Fibroblast of skin of back (primary cell): ENCODE measurements at places on chromosomes 3 and 15.

GRCh38 chr15:25967116-25967515 lies 104.0 kb upstream of the ATP10A start:
- peak; percentile 64 for DNase-seq

DNA sequence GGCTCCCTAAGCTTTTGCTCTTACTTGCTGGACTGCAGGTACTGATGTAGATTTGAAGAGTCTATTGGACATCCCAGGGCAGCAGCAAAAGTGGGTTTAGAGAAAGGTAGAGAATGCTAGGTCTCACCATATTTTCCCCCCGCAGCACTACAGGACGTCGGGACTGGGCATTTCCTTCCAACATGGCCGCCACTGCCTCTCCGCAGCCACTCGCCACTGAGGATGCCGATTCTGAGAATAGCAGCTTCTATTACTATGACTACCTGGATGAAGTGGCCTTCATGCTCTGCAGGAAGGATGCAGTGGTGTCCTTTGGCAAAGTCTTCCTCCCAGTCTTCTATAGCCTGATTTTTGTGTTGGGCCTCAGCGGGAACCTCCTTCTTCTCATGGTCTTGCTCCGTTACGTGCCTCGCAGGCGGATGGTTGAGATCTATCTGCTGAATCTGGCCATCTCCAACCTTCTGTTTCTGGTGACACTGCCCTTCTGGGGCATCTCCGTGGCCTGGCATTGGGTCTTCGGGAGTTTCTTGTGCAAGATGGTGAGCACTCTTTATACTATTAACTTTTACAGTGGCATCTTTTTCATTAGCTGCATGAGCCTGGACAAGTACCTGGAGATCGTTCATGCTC lies 11.2 kb downstream of the CYP8B1 start:
- DNase-seq: no peak

GRCh38 chr15:29838352-29839010 lies 16.2 kb upstream of the TJP1 start:
- DNase-seq: no peak

- DNase-seq: no peak
Observed at GRCh38 chr15:99163271-99164062, 58.6 kb downstream of the SYNM start.

DNA sequence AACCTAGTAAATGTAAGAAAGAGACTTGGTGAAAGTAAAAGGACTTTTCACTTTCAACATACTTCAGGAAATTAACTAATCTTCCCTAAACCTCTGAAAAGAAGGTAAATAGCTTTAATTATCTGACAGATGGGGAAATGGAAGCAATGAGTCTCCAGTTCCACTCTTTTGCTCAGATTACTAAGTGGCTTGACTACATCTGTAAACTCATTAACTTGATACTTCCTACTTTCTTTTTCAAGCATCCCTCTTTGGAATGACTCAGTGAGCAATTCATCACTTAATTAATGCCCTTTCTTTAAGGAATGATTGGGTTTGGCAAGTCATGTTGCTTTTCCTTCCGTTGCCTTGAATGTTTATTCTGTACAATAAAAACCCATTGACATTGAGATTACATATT lies 234.2 kb downstream of the GRM7 start:
- no peak for DNase-seq

- peak; percentile 99 for DNase-seq
Observed at GRCh38 chr3:124878561-124879336, 8.4 kb downstream of the ITGB5 start.

GRCh38 chr15:64618540-64618939 lies 156.8 kb downstream of the RBPMS2 start:
- DNase-seq: no peak

- no peak for DNase-seq
Observed at GRCh38 chr3:162718697-162719096, 1222.1 kb downstream of the OTOL1 start.

DNA sequence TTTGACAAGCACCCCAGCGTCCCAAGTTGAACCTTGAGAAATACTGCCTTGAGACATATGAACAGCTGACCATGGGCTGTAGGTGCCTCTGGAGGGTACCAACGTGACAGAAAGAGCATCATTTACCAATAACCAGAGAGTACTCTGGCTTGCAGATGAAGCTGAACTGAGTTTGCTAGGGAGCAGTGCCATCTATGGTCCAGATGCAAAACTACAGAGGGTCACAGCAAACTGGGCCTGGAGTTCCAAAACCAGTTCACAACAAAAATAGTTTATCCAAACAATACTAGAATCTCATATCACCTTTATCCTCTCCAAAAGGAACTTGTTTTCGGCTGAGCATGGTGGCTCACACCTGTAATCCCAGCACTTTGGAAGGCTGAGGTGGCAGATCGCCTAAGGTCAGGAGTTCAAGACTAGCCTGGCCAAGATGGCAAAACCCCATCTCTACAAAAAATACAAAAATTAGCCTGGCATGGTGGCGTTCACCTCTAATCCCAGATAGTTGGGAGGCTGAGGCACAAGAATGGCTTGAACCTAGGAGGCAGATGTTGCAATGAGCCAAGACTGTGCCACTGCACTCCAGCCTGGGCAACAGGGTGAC lies 69.3 kb downstream of the CHAC1 start:
- DNase-seq: peak; percentile 60

DNA sequence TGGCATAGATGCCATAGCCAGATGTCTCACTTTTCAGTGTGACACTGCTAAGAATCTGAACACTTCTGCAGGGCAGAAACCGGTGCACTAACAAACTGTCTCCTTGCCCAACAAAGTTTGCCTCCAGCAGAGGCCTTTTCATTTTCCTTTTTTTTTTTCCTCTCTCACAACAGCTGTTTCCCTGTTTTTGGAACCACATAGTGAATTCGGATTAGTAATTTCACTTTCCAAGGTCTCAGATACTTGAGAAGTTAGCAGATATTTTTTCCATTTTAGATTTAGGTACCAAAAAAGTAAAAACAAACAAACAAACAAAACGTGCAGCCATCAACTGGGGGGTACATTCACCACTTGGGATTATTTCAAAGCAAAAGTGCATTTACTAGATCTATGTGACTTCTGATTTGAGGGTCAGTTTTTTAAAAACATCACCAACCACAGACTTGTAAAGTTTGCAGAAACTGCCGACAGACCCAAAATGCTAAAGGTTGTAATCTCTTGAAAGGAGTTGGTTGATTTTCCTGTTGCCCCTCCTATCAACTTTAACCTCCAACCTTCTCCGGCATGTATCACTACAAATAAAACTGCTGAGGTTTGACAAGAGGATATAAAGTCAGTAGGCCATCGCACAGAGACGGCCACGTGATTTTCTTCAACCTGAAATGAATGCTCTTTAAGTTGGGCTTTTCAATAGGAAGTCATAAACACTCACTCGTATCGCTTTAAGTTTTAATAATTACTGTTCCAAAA lies 169.1 kb downstream of the CDIN1 start:
- DNase-seq: no peak

DNA sequence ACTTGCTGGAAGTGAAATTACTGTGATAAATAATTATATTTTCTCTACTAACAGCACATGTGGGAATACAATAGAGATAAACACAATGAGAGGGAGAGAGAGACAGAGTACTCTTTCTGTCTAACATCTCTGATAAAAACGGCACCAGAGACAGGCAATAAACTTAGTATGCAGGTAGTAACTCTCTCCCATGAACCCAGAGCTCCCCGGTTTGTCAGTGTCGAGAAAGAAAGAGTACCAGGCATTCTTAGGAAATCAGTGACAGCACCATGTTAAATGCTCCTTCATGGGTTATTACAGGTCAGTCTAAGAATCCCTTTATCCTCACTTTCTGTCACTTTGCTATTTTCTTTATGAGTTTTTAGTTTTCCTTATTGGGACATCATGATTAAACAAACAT lies 110.7 kb upstream of the EPHA3 start:
- DNase-seq: no peak

DNA sequence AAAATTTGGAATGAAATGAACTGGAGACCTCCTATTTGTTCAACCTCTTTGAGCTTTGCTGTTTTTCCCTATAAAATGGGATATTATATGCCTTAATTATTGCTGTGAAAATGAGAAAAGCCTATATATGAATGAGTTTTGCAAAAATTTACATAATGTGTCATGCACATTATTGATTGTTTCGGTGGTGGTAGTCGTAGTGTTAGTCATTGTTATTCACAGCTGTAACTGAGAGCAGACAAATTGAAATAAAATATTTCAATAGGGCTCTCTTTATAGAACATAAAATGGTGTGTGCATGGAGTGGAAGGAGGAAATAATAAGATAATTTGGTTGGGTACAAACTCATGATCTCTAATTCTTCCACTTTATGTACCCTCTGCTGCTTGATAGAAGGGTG lies 153.7 kb upstream of the GADL1 start:
- no peak for DNase-seq

DNA sequence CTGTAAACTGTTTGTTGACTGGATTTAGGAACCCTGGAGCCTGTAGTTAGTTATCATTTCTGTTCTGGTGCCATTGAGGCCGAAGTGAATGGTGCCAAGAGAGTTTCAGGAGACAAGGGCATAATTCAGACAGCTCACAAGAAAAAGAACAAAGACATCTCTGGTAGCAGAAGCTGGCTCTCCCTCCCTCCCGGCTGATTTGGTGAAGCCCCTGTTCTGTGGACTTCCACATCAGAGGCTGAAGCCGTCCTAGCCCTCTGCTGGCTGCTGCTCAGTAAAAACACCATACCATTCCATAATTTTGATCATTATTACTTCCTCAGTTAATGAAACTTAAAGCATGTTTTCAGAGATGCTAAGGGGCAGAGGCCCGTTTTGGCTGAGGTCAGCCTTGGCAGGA lies 381.2 kb upstream of the WNT5A start:
- DNase-seq: no peak

DNA sequence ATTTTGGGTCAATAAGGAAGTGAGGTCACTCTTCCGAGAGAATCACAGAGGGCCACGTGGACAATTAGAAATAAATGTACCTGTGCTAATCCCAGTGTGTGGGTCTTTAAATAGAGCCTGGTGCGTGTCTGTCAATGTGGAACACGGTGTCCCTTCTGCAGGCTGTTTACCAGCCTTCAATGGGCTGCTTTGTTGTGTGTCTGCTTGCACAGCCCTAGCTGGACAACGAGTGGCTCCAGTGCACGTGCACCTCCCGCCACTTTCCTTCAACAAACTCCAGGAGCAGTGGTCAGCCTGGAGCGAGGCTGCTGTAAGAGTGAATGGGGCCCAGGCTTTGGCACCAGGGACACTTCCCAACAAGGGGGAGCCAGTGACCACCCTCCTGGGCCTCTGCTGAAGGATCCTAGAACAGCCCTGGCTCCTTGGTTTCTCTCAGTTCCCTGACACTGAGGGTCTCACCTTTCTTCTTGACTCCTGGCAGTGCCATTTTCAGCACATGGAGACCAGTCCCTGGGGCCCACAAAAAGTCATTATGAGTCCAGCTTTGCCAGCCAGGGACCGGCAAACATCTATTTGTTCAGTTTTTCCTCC lies 76.1 kb downstream of the ISG20 start:
- no peak for DNase-seq

- DNase-seq: peak; percentile 43
Observed at GRCh38 chr3:119300991-119301391, 6.8 kb downstream of the ARHGAP31 start.

DNA sequence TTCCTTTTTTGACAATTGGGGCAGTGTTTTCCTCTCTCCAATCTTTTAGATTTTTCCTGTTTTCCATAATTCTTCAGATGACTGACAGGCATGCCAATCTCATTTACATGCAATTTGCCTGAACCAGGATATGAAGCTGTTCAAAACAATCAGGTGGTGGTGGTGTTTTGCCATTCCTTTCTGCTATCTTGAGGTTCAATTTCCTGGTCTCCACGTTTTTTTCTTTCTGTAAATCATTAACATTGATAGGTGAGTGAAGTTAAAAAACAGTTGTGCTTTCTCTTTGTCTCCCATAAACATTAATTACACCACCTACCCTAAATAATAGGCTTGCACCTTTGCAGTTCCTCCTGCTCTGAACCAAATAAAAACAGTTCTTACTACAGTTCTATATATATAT lies 49.1 kb downstream of the C2CD4A start:
- DNase-seq: no peak

- DNase-seq: no peak
Observed at GRCh38 chr15:25242166-25242879, 196.5 kb downstream of the UBE3A start.
